Esophagus mucosa (tissue), 1 donor: ENCODE measurements at places on chromosomes 12 and 14.
A peak's percentile ranks its signal among the peaks of the same experiment; 100 is the strongest.

DNA sequence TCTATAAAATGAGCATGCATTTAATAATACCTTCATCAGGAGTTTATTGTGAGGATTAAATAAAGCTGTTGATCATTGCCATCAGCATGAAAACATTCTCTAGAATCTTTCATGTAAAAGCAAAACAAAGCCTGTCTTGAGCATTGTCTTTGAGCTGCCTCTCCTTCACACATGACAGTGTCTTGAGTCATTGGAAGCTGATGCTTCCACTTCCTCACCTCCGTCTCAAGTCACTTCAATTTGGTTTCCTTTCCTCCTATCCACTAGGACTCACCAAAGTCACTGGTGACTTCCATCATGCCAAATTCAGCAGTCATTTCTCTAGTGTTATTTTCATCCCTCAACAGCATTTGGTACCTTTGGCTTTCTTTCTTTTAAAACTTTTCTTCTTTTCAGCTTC lies 31.6 kb upstream of the MYBPC1 start:
- ATAC-seq, result peak; percentile 59

DNA sequence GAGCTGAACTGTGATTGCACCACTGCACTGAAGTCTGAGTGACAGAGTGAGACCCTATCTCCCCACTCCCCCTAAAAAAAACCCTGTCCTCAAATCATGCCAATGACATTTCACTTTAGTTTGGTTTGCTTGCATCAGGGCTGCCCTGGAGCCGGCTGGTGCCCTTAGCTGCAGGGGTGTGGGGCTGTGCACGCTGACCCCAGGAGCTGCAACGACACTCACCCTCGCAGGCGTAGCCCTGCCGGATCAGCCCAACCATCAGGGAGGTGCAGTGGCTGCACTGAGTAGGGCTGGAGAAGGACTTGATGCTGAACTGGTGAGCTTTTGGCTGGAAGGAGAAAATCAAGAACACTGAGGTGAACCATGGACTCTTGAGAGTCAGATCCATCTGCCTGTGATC lies 29.8 kb downstream of the AMN start:
- ATAC-seq, result no peak

GRCh38 chr12:118418385-118419057 lies 42.2 kb downstream of the SUDS3 start:
- ATAC-seq, result peak; percentile 80

DNA sequence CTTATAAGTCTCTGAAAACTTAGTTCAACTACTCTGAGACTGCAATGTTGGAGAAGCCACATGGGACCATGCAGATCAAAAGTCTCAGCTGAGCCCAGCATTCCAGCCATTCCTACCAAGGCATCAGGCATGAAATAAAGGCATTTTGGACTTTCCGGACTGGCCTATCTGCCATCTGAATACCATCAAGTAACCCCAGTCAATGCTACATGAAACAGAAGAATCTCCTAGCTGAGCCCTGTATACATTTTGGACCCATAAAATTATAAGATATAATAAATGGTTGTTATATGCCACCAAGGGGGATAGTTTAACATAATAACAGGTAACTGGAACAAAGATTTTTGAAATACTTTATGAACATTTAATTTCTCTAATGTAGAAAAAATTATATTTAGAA lies 9.3 kb upstream of the TMEM260 start:
- ATAC-seq, result no peak

GRCh38 chr14:66476964-66477363 lies 9.2 kb upstream of the CCDC196 start:
- no peak for ATAC-seq

DNA sequence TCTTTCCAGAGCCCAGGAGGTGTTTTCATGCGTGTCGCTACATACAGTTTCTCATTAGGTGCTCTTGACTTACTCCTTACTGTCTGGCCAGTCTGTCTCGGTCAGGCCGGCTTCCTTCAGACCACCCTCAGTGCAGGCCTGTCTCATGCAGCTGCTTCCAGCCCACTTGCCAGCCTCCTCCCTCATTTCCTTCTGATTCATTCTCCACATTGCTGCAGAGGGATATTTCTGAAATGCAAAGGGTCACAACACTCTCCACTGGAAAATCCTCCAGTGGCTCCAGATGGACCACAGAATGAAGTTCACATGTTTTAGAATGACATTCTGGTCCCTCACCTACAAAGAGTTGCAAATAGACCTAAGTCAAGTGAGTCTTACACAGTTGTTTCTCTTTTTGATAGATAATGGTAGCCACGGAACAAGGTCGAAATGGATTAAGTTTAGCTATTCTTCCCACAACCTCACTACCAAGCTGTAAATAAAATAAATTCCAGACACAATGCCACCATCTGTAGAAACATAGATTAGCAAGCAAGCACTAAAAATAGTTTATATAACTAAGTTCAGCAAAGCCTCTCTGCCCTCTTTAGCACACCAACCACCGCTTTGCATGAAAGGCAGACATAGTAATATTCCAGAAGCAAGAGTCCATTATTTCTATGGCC lies 146.9 kb downstream of the ESR2 start:
- no peak for ATAC-seq
